ENCODE measurements at places on chromosomes 7 and 10. TPM values are rescaled to one million over a fixed set of nuclear protein-coding genes. Genes with fewer than 3 reads are reported as not detected.

DNA sequence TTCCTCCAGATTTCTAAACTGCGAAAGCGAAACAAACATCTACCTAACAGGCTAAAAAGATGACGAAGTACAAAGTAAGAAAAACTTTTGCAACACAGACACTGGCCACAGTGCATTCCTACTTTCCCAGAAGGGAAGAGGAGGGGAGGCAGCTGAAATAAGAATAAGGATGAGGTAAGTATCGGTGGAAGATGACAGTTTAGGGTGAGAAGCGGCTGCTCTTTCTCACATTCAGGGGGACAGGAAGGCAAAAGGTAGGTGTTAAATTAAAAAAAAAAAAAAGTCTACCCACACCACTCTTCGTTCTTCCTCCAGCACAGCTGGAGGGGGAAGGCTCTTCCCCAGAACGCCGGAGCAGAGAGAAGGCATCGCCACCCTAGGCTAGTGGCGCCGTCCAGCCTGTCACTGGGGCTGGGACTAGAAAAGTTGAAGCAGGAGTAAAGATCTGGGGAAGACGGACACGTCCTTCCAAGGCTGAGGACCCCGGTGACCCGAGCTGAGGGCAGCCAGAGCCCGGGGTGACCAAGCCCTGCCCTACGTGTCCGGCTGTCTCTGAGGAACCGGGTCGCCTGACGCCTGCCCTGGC, 846 bp downstream of the DNAJC1 start:
- H3K4me3 ChIP-seq, result peak overlapping the region; percentile 94
- peaks cover 3% of the 10 kb centered on the region for H3K4me1 ChIP-seq
- H3K27ac ChIP-seq, result peak overlapping the region; percentile 96
- H3K27me3 ChIP-seq, result no peaks in the 10 kb centered on the region

GRCh38 chr10:104928734-104929133, 287.6 kb downstream of the SORCS3 start:
- DNase-seq, result no peak
- H3K27ac ChIP-seq, result no peak overlapping the region
- no peaks in the 10 kb centered on the region for H3K4me1 ChIP-seq
- no peak overlapping the region for H3K4me3 ChIP-seq
- H3K36me3 ChIP-seq, result no peaks in the 10 kb centered on the region

MRPS17 gene
- polyA plus RNA-seq, result 15.3 TPM

DNA sequence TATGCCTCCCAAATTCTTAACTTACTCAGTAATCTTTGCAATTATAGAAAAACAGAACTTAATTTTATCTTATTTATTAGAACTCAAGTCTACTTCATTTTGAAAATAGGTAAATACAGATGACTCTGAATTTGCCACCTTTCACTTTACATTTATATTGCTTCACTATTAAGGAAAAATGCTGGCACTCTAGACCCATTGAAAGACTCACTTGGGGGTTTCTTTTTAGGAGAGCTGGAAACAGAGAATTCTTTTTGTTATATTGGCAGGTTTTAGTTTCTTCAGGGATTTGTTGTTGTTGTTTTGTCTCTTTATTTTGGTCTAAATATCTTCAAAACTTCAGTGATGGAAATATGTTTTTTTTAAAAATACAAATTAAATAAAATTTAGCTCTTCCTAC, 111.1 kb downstream of the RUNDC3B start:
- no peaks in the 10 kb centered on the region for H3K4me1 ChIP-seq
- H3K27ac ChIP-seq, result no peak overlapping the region
- no peaks in the 10 kb centered on the region for H3K27me3 ChIP-seq
- no peaks in the 10 kb centered on the region for H3K36me3 ChIP-seq
- H3K4me3 ChIP-seq, result no peak overlapping the region
- DNase-seq, result no peak

DNA sequence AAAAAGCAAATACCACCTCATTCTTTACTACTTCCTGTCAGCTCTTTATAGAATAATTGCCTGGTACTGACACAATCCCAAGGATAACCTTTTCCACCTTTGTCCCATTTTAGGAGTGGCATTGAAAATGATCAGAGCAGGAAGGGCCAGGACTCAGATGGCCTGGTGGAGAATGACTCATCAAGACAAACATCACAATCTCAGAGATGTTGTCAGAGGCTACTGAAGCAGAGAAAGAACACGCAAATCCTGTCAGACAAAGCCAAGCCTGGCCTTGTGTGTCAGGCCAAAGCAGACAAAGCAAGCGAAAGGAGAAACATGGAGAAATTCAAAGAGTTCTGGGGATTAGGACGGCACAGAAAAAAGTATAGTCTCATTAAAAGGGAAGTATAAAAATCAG, 40.9 kb downstream of the NSUN6 start:
- H3K36me3 ChIP-seq, result peaks cover 16% of the 10 kb centered on the region
- no peaks in the 10 kb centered on the region for H3K27me3 ChIP-seq
- DNase-seq, result peak; percentile 74
- no peak overlapping the region for H3K4me3 ChIP-seq

OR13A1 gene
- 0.06 TPM for polyA plus RNA-seq

GRCh38 chr10:48307711-48308018, 1.2 kb downstream of the MAPK8 start:
- H3K4me1 ChIP-seq, result peaks cover 9% of the 10 kb centered on the region
- H3K27me3 ChIP-seq, result peaks cover 2% of the 10 kb centered on the region
- peak overlapping the region; percentile 62 for H3K4me3 ChIP-seq
- DNase-seq, result no peak
